ENCODE measurements at places on chromosomes 3 and 15.

DNA sequence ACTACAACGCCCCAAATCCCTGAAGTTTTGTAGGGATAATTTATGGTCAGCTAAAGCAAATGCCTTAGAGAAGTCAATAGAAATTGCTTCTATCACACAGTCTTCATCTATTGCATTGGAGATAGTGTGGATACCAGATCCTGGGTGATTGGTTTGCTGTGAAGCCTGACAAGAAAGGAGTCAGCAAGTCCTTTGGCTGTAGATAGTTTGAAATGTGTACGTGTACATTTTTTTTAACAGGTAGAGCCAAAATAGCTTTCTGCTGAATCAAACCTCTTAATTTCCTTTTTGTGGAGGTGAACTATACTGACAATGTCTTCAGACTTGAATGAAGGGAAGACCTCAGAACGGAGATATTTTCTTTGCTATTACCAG is 312.3 kb downstream of the ZBBX start:
- no peak for DNase-seq

DNA sequence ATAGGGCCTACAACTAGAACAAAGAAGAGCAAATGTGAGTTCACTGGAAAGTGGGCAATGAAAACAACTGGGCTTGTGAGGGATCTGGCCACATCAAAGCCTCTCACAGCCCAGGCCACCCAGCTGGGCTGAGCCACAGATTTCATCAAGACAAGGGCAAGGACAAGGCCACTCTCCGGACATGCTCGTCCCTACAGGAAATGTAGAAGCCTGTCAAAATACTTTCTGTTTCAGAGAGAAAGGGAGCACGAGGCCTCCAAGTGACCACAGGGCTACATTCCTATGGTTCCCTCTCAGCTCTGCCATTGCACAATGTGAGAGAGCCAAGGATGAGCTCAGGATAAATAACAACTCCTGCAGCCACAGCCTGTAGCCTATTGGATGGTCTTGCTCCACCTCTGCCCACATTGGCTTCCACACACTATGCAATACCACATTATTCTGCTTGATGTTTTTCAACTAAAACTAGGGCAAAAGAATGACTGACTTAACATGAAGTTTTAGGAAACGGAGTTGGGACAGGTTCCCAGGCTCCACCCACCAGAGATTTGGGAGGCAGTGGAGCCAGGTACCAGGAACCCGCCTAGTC is 12.1 kb downstream of the TBC1D2B start:
- no peak for DNase-seq

GRCh38 chr3:194049394-194049793 is 86.6 kb upstream of the HES1 start:
- DNase-seq = no peak

DNA sequence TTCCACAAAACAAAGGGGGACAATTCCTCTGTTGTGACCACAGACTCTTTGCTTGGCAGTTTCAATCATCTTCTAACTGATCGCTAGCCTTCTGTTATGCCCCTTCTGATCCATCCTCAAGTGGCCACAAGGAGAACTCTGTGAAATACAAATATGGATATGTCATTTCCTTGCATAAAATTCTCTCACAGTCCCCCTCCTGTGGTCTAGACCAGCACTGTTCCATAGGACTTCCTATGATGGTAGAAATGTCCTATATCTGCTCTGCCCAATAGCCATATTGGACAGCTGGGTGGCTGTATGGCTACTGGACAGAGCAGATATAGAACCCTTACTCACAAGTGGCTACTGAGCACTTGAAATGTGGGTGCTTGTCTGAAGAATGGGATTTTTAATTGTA is 25.9 kb upstream of the SNRK start:
- no peak for DNase-seq

DNA sequence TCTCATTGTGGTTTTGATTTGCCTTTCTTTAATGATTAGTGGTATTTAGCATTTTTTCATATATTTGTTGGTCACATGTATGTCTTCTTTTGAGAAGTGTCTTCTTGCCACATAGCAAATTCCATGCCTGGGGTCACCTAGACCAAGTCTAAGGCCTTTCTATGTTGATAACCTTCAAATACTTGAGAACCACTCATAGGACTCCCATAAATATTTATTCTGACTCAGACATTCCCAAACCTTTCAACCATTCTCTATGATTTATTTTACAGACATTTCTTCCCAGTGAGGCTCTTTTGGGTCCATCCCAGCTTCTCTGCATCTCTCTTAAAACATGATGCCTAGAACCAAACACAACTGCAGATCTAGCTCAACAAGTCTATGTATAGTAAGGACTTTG is 69.2 kb downstream of the ATP8B4 start:
- no peak for DNase-seq

DNA sequence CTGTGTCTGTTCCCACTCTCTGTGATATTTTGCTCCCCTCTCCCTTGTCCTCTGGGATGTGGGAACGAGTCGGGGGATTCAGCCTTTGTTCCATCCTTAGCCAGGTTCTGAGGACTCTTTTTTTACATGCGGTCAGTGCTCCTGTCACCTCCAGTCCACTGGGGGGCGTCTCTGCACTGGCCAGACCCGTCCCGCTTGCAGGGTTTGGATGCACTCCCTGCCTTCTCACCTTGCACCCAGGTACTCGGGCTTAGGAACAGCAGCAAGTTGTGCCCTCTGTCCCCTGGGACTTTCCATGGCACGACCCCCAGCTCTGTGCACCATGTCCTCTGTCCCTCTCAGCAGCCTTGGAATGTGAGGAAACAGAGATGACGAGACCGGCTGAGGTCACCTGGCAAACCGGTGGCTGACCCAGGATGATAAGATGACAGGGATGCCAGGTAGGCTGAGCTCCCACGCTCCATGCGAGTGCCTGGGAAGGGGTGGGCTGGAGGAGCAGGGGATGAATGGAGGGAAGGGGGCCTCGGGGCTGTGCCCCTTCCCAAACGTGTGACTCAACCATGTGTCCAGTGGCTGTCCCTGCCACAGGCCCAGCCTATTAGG is 27.3 kb upstream of the FGD5 start:
- DNase-seq = peak; percentile 38

GRCh38 chr15:94587113-94587512 is 355.8 kb downstream of the MCTP2 start:
- no peak for DNase-seq

- DNase-seq = no peak
These were observed 822.4 kb upstream of the CADM2 start for GRCh38 chr3:84136425-84136824.

DNA sequence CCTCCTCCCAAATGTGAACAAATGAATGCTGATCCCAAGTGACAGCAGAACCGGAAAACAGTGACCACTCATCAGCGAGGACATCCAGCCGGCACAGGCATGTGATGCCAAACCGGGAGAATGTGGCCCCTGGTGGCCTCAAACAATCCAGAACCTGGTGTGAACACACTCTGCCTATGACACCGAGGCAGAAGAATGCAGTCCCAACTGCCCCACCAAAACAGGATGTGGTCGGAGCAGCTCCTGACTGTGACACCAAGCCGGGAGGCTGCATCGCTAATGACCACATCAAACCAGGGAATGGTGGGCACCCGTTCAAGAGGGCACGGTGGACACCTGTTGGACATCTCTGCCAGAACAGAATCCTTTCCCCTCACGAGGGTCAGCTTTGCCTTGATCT is 15.4 kb downstream of the SCN5A start:
- DNase-seq = no peak

DNA sequence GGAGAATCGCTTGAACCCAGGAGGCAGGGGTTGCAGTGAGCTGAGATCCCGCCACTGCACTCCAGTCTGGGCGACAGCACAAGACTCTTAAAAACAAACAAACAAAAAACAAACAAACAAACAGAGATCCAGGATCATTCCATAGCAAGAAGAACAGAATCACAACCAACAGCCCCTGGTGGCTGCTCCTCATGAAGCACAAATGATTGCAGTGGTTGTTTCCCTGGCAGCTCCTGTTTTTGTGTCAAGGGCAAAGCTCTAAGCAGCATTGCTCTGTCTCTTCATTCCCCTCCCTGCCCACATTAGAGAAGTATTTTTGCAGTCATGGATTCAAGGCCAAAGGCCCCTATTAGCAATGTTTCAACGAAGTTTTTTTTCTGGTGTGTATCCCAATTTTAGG is 25.8 kb upstream of the BLM start:
- DNase-seq = no peak

GRCh38 chr3:55676643-55677042 is 189.5 kb upstream of the WNT5A start:
- no peak for DNase-seq

DNA sequence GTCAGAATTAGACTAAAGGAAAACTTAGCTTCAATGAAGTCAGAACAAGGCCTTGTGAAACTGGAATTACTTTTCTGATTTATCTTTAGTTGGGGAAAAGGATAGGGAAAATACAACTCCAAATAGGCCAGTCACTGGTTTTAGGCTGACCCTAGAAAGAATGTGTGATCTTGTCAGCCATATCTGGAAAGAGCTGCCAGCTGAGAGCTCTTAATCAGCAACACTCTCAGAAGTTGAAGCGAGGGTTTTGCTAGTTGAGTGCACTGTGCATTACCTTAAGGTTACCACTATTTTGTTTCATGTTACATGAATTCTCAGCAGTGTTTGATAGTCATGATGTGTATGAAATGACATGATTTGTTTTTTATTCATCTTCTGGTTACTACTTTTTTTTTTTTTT is 905.3 kb upstream of the ALCAM start:
- DNase-seq = no peak

- no peak for DNase-seq
These were observed 74.4 kb downstream of the CDIN1 start for GRCh38 chr15:36653851-36654250.

- DNase-seq = no peak
These were observed 64.9 kb upstream of the POLG start for GRCh38 chr15:89399238-89400115.

DNA sequence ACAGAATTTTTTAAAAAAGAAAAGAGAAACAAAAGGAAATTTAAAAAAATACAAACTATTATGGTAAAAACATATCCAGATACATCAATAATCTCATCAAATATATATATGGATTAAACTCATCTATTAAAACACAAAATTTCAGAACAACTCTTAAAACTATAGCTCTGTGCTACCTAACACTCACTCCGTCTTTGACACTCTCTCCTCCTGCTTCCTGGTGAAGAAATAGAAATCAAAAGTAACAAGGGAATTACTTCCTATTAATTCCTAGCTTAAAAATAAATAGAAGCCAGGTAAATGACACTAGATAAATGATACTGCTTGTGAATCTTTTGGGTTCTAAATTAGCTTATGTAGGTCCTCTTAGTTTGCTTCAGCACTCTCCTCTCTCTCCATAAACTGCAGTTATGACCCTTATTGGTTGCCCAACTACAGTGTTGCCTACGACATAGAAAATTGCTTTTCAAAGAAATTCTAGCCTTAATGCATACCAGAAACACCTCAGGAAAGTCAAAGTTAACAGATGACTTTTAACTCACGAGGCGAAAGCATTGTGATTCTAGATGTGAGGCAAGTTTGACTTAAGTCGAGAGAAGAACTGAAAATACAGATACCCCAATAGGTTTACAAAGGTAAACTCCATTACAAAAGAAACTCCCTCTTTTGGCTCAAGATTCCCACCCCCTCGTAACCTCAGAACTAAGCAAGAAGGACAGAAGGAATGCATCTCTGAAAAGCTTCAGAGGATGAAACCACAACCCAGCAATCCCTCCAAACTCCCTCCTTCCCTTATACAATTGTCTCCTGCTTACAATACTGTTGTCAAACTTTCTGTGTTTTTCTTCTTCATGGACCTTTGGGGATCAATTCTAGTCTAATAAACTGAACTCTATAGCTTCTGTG is 394.7 kb downstream of the FGF12 start:
- no peak for DNase-seq

GRCh38 chr3:164679245-164679644 is 399.1 kb downstream of the SI start:
- no peak for DNase-seq

DNA sequence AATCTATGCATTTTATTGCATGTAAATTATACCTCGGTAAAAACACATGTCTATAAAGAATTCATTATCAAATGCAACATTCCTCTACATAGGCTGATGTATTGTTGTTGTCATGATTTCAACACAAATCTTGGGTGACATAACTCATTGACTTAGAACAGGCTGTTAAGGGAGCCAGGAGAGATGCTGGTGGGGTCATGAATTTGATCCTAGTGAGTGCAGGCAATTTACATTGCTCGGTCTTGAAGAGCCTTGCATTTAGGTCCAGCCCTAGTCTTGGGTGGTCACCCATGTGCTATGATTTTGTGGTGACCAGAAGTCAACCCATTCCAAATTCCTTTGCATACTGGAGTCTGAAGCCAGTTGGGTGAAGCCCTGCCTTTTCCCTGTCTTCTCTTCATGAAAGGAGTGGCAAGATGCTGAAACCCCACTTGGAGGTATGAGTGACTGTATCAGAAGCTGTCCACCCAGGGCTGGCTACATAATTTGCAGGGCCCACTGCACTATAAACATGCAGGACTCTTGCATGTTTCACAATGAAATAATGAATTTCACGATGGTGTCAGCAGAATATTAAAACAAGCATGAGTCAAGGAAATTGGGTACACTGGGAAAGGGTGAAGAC is 59.2 kb downstream of the RPLP1 start:
- no peak for DNase-seq

- no peak for DNase-seq
These were observed 271.0 kb upstream of the ATP10A start for GRCh38 chr15:26134152-26134551.

GRCh38 chr3:171827836-171828458 is 15.2 kb upstream of the TMEM212 start:
- no peak for DNase-seq

DNA sequence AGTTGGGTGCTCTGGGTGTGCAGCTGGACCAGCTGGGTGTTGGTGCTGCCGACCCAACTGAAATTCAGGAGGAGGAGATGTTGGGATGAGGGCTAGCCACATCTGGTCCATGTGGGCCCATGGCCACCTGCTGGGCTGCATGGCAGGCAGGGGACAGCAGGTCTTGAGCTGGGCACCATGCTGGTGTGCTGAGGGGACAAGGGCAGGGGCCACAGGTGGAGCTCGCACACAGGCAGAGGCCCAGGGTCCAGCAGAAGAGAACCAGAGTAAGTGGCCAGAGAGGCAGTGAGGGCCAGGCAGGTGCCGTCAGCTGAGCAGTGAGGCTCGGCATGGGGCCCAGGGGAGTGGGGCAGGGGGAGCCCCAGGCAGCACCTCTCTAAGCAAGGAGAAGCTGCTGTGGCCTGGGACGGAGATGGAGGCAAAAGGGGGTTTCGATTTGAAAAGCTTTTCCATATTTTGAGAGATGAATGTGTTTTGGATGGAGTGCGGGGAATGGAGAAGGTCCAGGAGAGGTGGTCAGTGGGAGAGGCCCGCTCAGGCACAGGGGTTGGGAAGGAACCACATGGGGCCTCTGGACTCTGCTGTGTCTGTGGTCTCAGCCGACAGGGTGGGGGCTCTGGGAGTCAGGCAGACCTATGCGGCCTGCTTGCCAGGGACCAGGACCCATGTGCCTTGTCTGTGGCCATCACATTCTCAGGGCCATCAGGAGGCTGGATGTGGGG is 30.5 kb upstream of the PLXNA1 start:
- DNase-seq = no peak

GRCh38 chr3:127783642-127784160 is 38.6 kb downstream of the MGLL start:
- DNase-seq = no peak

- no peak for DNase-seq
These were observed 34.9 kb upstream of the TBC1D23 start for GRCh38 chr3:100225883-100226282.
